ENCODE measurements at places on chromosomes 7 and 10.

- H3K27ac ChIP-seq: no peak overlapping the region
- H3K36me3 ChIP-seq: no peaks in the 10 kb centered on the region
- no peak for DNase-seq
- no peak overlapping the region for H3K4me3 ChIP-seq
Observed at GRCh38 chr10:14485986-14486385, 155.3 kb upstream of the FRMD4A start.

- peaks cover 27% of the 10 kb centered on the region for H3K36me3 ChIP-seq
- DNase-seq: no peak
- no peaks in the 10 kb centered on the region for H3K4me1 ChIP-seq
- peak overlapping the region; percentile 98 for H3K27ac ChIP-seq
- peak overlapping the region; percentile 81 for H3K4me3 ChIP-seq
- no peaks in the 10 kb centered on the region for H3K27me3 ChIP-seq
Observed at GRCh38 chr7:149261316-149261828, 624 bp upstream of the ZNF783 start.

DNA sequence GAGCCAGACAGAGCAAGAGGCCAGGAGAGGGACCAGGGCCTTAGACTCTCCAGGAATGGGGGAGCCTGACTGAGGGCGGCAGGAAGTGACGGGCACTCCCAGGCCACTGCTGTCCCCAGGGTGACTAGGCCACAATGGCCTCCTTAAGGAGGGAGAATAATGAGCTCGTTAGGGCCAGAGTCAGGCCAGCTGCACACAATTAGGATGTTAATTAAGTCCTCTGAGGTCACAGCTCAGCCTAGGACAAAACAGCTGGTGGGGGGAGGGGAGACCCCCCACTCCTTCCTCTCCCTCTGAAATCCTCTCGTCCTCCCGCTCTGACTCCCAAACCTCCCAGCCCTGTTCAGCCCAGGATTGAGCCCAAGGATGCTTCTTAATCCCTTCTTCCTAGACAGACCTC, 143.0 kb downstream of the NEURL1 start:
- no peaks in the 10 kb centered on the region for H3K36me3 ChIP-seq
- no peaks in the 10 kb centered on the region for H3K27me3 ChIP-seq
- no peak for DNase-seq
- no peak overlapping the region for H3K4me3 ChIP-seq
- H3K4me1 ChIP-seq: peaks cover 51% of the 10 kb centered on the region
- H3K27ac ChIP-seq: peak overlapping the region; percentile 90

- peaks cover 3% of the 10 kb centered on the region for H3K4me1 ChIP-seq
- no peak overlapping the region for H3K27ac ChIP-seq
- H3K27me3 ChIP-seq: no peaks in the 10 kb centered on the region
- no peaks in the 10 kb centered on the region for H3K36me3 ChIP-seq
Observed at GRCh38 chr10:102951316-102951715, 33.2 kb downstream of the CNNM2 start.

DNA sequence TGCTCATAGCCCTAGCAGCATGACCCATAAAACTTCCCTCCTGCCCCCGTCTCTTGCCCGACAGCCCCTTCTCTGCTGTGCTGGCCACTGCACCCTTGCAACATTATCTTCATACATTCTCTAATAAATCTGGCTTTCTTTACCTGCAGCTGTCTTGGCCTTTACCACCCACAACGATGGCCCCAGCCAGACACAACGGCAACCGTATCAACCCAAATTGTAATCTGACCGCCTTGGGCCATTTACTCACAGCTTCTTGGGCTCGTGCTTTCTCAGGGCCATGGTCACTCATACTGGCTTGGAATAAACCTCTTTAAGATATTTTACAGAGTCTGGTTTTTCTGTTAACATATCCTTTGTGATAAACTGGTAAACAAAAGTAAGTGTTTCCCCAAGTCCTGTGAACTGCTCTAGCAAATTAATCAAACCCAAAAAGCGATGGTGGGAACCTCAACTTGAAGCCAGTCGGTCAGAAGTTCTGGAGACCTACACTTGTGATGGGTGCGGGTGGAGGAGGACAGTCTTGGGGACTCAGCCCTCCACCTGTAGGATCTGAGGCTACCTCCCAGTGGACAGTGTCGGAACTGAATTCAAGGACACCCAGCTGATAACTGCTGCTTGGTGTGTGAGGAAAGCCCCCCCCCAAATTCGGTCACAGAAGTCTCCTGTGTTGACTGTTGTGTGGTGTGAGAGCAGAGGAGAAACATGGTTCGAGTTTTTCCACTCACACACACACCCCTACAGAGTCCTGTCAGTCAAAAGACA, 87.6 kb upstream of the ATP6V0A4 start:
- no peaks in the 10 kb centered on the region for H3K4me1 ChIP-seq
- H3K4me3 ChIP-seq: no peak overlapping the region
- H3K27me3 ChIP-seq: no peaks in the 10 kb centered on the region
- no peaks in the 10 kb centered on the region for H3K36me3 ChIP-seq

DNA sequence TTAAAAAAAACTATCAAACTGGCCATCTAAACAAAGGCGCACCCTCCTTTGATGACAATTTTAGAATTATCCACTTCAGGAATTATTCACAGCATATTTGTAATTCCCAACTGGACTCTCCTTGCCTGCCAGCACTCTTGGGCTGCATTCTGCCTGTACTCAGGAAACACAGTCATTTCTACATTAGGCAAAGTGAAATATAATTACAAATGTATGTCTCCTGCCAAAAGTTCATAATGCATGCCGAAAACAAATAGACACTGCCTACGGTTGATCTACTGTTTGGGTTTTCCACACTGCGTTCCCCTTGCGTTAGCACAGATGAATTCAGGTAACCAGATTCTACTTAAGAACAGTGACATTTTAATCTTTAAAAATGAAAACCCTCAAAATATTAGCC, 1.9 kb downstream of the HGF start:
- peak overlapping the region; percentile 6 for H3K4me3 ChIP-seq
- H3K4me1 ChIP-seq: no peaks in the 10 kb centered on the region
- no peaks in the 10 kb centered on the region for H3K27me3 ChIP-seq
- no peak overlapping the region for H3K27ac ChIP-seq
- DNase-seq: no peak

DNA sequence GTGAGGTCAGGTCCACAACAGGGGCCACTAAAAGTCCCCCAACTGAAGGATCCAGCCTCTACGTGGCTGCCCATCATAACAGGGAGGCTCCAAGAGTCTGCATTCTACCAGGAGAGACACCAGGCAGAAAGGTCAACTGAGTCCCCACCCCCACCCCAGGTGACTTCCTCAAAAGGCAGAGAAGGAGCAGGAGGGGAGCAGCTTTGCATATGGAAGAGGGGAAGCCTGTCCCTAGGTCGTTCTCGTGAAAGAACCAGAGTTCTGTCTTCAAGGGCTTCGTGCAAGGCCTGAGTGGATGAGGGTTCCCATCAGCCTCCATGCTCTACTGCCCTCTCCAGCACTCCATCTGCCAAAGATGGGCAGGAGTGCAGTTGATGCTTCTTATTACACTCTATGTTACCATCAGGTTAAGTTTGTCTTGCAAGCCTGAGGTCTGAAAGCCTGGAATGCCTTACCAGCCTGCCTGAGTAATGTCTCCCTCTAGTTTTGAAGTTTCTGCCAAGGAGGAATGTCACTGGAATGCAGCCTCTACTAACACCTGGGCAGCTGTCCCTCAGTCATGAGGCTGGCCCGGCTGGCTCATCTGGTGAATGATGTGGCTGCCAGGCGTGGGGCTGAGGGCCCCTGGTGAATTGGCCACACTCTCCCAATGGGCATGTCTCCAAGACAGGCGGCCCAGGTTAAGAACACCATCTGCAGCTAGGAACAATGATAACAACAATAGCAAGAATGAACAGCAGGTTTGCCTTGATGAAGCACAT, 54.3 kb upstream of the SMNDC1 start:
- no peaks in the 10 kb centered on the region for H3K27me3 ChIP-seq
- H3K27ac ChIP-seq: no peak overlapping the region
- no peak for DNase-seq
- no peak overlapping the region for H3K4me3 ChIP-seq

DNA sequence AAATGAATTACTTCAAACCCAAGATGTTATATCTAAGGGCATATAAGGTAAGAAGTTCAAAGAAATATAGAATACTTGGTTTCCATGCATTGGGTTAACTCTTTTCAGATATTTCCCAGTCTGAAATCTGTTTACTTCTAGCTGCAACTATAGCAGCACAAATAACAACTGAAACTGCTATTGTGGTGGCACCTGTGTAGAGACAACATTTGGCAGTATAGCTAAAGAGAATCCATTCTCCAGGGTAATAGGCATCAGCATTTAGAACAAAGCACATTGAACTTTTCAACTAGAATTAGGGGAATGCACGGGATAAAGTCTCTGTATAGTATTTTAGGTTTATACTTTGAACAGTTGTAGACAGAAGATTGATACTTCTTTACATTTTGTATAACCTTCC, 19.7 kb upstream of the CALCR start:
- H3K4me3 ChIP-seq: no peak overlapping the region
- no peaks in the 10 kb centered on the region for H3K4me1 ChIP-seq
- H3K27ac ChIP-seq: no peak overlapping the region
- no peaks in the 10 kb centered on the region for H3K27me3 ChIP-seq
- H3K36me3 ChIP-seq: no peaks in the 10 kb centered on the region

GRCh38 chr7:100604028-100604975, 2.1 kb downstream of the PCOLCE start:
- no peaks in the 10 kb centered on the region for H3K27me3 ChIP-seq
- H3K27ac ChIP-seq: peak overlapping the region; percentile 82
- DNase-seq: peak; percentile 50
- peak overlapping the region; percentile 62 for H3K4me3 ChIP-seq
- peaks cover 11% of the 10 kb centered on the region for H3K4me1 ChIP-seq

DNA sequence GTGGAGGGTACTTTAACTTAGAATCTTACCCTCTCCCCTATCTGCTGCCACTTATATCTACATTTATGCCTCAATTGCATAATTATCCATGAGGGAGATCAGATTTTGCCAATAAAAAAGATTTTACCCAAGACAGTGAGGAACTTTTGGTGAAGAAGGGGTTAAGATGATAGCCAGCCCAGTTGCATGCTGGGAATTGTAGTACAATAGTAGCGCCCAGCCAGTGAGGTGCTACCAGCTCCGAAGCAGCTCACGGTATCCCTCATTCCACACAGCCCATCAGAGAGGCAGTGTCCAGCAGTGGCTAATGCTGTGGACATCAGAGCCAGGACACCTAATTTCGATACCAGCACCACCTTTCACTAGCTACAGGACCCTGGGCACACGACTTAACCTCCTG, 5.9 kb upstream of the LGI1 start:
- no peaks in the 10 kb centered on the region for H3K36me3 ChIP-seq
- no peaks in the 10 kb centered on the region for H3K4me1 ChIP-seq
- DNase-seq: no peak
- H3K27ac ChIP-seq: no peak overlapping the region
- no peak overlapping the region for H3K4me3 ChIP-seq
- no peaks in the 10 kb centered on the region for H3K27me3 ChIP-seq

- H3K36me3 ChIP-seq: peaks cover 92% of the 10 kb centered on the region
- H3K4me1 ChIP-seq: peaks cover 14% of the 10 kb centered on the region
- H3K27ac ChIP-seq: no peak overlapping the region
- H3K27me3 ChIP-seq: no peaks in the 10 kb centered on the region
- no peak overlapping the region for H3K4me3 ChIP-seq
Observed at GRCh38 chr10:104262055-104262454, 6.9 kb upstream of the GSTO2 start.

DNA sequence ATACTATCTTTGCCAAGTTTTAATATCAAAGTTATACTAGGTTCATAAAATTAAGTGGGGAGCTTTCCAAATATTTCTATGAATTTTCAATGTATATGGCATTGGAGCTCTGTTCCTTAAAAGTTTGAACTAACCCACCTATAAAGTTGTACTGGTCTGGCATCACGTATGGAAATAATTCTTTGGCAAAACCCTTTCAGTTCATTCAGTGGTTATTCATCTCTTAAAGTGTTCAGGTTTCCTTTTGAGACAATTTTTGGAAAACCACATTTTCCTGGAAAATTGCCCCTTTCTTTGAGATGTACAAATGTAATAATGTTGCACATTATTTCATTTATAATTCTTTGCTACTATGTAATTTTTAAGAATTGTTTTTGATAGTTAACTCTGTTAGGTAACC, 62.5 kb upstream of the INPP5A start:
- H3K4me1 ChIP-seq: peaks cover 15% of the 10 kb centered on the region
- no peak overlapping the region for H3K4me3 ChIP-seq
- H3K27me3 ChIP-seq: no peaks in the 10 kb centered on the region
- no peaks in the 10 kb centered on the region for H3K36me3 ChIP-seq

GRCh38 chr7:151062399-151063211, 3.2 kb downstream of the SLC4A2 start:
- peaks cover 6% of the 10 kb centered on the region for H3K36me3 ChIP-seq
- H3K4me1 ChIP-seq: no peaks in the 10 kb centered on the region
- no peaks in the 10 kb centered on the region for H3K27me3 ChIP-seq
- H3K4me3 ChIP-seq: no peak overlapping the region
